ENCODE measurements at places on chromosomes 12 and 14.

DNA sequence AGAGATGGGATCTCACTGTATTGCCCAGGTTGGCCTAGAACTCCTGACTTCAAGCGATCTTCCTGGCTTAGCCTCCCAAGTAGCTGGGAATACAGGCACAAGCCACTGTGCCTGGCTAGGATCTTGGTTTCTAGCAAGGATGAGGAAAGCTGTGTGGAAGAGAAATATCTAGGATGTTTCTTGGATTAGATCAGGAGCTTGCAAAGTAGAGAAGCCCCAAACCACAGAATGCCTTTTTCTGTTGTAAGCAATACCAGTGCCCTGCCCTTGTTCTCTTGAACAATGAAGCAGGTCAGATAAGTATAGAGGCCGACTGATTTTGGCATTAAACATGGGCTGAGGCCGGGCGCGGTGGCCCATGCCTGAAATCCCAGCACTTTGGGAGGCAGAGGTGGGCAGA lies 44.3 kb upstream of the STRN3 start:
- DNase-seq = no peak

DNA sequence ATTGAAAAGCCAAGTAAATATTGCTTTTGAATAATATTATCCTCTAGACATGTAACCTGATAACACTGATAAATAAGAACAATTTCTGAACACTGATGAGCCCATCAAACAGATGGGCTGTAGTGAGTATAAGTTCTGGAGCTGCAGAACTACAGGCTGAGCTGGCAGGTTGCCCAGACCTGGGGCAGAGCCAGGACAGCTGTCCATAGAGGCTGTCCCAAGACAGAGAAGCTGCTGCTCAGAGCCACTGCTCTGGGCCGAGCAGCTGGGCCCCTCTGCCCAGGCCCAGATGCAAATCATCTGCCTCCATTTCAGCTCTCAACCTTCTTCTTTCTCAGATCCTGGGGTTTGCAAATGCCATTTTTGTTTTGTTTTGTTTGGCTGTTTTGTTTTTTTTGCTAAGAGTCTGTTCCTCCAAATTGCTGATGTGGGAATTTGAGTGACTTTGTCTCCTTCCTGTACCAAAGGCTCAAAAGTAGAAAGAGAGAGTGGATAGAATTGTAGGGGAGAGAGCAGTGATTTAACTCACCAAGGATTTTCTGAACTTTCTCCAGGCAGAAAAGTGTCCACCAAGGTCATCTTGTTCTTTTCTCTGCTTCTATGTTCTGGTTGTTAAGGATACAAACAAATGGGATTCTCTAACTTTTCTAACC lies 4.0 kb upstream of the TESPA1 start:
- DNase-seq = no peak

DNA sequence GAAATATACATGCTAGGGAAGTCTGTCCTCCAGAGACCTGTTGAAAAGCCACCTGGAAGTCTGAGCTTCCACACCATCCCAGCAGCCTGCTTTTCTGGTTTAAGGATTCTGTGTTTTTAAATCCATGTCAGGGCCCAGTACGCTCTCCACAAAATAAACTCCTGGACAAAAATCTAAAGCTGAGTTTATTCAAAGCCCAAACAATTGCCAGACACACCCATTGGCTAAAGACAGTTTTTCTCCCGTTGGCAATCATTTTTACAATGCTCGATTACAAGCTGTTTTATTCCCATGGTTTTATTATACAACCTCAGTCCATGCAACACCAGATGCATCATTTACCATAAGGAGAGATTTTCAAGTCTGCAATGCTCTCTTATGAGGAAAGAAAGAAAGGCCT lies 94.5 kb downstream of the MYRFL start:
- DNase-seq = no peak

DNA sequence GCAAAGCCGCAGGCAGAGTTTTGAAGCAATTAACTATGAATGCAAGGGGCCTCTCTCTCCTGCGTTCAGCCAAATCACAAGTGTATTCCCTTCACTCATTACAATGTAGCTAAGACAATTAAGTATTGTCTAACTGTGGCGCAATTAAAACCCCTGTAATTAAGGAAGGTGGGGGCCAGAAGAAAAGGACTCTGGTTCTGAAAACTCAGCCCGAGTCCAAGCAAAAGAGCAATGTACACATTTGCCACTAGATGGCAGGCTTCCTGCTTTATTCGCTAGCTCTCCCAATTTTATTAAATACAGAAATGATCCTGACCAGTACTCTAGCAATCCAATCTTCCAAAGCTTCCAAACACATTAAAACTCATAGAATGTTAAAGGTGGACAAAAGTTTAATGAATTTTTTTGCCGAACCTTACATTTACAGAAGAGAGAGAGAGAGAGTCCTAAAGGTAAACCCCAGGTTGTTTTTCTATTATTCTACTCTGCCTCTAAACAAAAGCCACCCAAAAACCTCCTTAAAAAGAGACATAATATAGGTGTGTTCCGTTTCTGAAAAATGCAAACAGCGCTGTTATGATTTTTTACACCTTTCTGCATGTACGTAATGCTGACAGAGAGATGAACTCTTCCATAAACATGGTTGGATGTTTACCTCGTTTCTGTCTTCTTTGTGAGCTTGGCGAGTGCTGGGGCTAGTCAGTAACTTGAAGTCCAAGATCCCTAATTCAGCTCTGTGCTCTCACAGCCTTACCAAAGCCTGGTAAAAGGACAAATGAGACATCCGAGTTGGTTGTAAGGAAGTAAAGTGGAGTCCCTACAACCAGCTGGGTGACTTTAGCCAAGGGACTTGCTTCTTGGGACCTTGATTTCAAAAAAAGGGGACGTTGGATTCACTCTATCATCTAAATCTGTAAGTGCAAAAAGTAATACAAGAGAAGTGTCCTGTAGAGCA lies 50.9 kb upstream of the VASH1 start:
- DNase-seq = no peak

DNA sequence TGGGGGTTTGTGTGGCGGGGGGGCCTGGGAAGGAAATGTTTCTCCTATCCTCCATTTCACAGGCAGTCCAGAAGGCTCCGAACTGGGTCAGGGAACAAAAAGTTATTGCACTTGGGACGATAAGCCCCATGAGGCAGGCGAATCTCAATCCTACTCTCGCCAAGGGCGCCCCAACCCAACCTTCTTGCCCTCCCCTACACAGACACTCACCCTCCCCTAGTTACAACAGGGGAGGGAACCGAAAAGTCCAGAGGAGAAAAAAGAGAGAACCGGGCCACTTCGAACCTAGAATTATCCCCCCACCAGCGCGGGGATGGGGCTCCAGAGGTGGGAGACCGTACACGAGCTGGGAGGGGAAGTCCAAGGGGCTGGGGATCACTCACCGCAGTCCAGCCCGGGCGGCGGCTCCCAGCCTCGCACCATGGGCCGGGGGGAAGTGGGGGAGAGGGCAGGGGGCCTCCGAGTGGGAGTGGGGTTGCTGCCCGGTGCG lies 357 bp downstream of the HOMEZ start:
- DNase-seq = no peak

GRCh38 chr12:5953835-5954586 lies 9.0 kb upstream of the ANO2 start:
- no peak for DNase-seq

- DNase-seq = no peak
These were observed at the start of gene MMP14 for GRCh38 chr14:22836301-22837113. Gene MMP14 (plus strand): TSS chr14:22836585. CDS start chr14:22836818, 233 bp downstream.

- DNase-seq = no peak
These were observed 832.0 kb downstream of the GALC start for GRCh38 chr14:87160989-87161388.

DNA sequence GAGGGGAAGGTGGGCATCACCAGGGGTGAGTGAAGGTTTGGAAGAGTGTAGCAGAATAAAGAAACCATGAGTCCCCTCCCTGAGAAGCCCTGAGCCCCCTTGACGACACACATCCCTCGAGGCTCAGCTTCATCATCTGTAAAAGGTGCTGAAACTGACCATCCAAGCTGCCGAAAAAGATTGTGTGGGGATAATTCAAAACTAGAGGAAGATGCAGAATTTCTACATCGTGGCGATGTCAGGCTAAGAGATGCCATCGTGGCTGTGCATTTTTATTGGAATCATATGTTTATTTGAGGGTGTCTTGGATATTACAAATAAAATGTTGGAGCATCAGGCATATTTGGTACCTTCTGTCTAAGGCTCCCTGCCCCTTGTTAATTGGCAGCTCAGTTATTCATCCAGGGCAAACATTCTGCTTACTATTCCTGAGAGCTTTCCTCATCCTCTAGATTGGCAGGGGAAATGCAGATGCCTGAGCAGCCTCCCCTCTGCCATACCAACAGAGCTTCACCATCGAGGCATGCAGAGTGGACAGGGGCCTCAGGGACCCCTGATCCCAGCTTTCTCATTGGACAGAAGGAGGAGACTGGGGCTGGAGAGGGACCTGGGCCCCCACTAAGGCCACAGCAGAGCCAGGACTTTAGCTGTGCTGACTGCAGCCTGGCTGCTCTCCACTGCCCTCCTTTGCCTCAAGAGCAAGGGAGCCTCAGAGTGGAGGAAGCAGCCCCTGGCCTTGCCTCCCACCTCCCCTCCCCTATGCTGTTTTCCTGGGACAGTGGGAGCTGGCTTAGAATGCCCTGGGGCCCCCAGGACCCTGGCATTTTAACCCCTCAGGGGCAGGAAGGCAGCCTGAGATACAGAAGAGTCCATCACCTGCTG lies 7.0 kb downstream of the SERPINA1 start:
- no peak for DNase-seq

- no peak for DNase-seq
These were observed 121.7 kb downstream of the CHST11 start for GRCh38 chr12:104578453-104578852.

DNA sequence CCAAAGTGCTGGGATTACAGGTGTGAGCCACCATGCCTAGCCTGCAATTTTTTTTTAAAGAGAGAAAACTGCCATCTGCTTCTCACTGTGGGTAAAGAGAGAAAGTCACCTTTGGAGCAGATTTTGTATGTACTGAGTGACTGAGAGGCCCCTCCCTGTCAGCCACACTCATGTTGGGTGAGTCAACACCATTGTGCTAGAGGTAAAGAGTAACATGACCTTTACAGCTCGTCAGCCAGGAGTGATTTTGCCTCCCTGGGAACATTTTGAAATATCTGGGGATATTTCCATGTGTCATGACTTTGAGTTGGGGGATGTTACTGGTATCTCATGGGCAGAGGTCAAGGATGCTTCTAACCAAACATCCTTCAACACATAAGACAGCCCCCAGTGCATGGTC lies 115.2 kb downstream of the KSR2 start:
- no peak for DNase-seq

- no peak for DNase-seq
These were observed 52.5 kb downstream of the PLEKHG3 start for GRCh38 chr14:64756712-64757111.

DNA sequence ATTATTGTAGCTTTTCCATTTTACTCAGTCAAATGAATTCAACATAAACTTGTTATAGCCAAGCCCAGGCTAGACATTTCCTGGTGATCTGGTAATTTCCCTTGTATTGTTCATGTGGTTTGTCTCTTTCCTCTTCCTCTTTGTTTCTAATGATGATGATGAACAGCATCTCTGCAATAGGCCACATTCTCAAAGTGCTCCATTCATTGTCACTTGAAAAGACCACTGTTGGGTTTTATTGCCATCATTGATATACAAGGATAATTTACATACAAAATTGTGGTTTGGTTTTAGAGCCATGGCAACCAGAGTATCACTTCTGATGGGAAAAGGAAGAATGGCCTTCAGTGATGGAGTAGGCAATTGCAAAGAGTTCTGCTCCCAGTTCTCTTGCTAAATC lies 379.3 kb downstream of the RGS6 start:
- DNase-seq = no peak

DNA sequence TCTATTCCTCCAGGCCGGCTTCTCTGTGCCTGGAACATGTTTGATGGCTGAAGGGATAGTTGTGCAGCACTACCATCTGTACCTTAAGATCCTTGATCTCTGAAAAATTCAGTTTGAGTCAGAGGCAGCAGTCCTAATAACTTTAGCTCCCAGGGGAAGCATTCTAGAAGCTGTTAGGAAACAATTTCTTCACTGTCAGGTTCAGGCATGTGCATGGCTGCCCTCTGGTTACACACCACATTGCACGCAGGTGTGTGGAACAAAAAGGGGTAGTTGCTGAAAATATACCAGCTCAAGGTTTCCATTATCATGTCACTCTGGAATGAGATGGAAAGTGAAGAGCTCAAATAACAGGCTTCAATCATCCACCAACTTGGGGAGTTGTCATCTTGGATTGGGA lies 80.1 kb downstream of the CHST11 start:
- no peak for DNase-seq

Data from activated naive CD4-positive, alpha-beta T cell treated with anti-CD3 and anti-CD28 coated beads, Interleukin-2, amount 50 U/mL, for 16 hours (primary cell).